ENCODE measurements at places on chromosomes 11 and 22. TPM values are rescaled to one million over a fixed set of nuclear protein-coding genes. Genes with fewer than 3 reads are reported as not detected.

Gene EXPH5
- total RNA-seq, result 0.71 TPM

Gene DUSP8
- 5.7 TPM for total RNA-seq

Gene PLAAT5
- total RNA-seq, result 0.05 TPM

Gene TESMIN
- total RNA-seq, result 0.55 TPM
